ENCODE measurements at places on chromosomes 3 and 15. TPM values are rescaled to one million over a fixed set of nuclear protein-coding genes. Genes with fewer than 3 reads are reported as not detected.

LRRIQ4 gene
- polyA plus RNA-seq = not detected

SI gene
- polyA plus RNA-seq = not detected

IL17RB gene
- 3.2 TPM for polyA plus RNA-seq

GPR27 gene
- polyA plus RNA-seq = 3.2 TPM

CMSS1 gene
- 20.6 TPM for polyA plus RNA-seq

SCAPER gene
- polyA plus RNA-seq = 85.4 TPM

FAIM gene
- 12.1 TPM for polyA plus RNA-seq

CX3CR1 gene
- polyA plus RNA-seq = 6.7 TPM

MYO5A gene
- 7.0 TPM for polyA plus RNA-seq

GDPGP1 gene
- polyA plus RNA-seq = 3.4 TPM

RAB6B gene
- polyA plus RNA-seq = 9.7 TPM

CRELD1 gene
- polyA plus RNA-seq = 40.3 TPM

CAPN3 gene
- 544 TPM for polyA plus RNA-seq

GPR15 gene
- not detected for polyA plus RNA-seq

SPSB4 gene
- 18.7 TPM for polyA plus RNA-seq
